ENCODE measurements at places on chromosomes 16 and 17. TPM values are rescaled to one million over a fixed set of nuclear protein-coding genes. Genes with fewer than 3 reads are reported as not detected.

The SKAP1 gene
- total RNA-seq: 12.4 TPM

The PIRT gene
- not detected for total RNA-seq

The SULT1A4 gene
- 7.2 TPM for total RNA-seq

The NR1D1 gene
- total RNA-seq: 63.7 TPM

The CCL8 gene
- not detected for total RNA-seq

The C16orf92 gene
- not detected for total RNA-seq
